8988T (cell line): ENCODE measurements at places on chromosomes 4 and X.

DNA sequence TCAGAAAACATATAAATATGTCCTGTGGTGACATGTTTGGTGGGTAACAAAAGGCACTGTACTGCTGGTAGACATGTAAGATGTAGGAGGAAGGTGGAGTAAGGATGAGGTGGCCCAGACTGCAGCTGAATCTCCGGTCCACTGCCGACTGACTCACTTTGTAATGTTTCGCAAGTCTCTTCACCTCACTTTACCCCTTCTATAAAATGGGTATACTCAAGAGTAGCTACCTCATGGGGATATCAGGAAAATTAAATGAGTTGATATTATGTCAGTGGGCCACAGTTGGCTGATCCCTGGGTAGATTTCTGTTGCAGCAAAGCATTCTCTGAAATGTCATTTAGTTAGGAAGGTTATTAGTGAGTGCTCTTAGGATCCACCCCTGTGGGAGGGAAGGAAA lies 22.1 kb downstream of the MRFAP1 start:
- no peak for DNase-seq

GRCh38 chr4:164771088-164771487 lies 17.2 kb downstream of the SMIM31 start:
- DNase-seq = no peak

- DNase-seq = no peak
Observed at GRCh38 chr4:25310066-25310802, 2.3 kb upstream of the ZCCHC4 start.

- DNase-seq = no peak
Observed at GRCh38 chrX:9707306-9708033, 58.2 kb downstream of the GPR143 start.

DNA sequence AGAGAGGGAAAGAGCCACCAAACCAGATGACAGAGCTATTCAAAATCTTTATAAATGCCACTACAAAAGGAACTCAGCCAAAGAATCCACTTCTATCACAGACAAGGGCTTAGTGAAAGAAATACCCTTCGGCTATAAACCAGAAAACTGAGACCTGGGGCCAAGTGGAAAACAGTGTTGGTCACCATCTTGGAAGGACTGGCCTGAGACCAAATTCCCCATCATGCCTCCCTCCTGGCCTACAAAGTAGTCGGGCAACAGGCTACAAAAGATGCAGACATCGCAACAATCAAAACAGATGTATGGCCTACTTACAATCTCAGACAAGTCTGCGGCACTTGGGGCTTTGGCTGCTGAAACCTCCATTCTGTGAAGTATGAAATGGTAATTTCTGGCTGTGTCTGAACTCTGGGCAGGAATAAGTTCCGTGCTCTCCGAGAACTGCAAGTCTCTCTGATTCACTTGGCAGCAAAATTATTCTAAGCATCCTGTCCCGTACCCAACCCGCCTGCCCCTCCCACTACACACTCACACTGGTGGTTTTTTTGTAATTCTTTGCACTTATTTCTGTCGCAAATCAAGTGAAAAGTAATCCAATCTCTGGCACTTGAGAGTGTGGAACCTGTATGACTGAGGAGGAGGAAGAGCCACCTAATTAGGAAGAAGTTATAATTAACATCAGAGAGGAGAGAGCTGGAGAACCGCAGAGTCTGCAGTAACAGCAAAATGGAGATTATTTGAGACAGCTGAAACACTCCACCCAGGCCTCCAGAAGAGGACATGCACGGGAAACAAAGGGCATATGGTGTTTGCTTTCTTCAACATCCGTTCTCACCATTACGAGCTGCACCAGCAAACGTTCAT lies 87.8 kb downstream of the SH3KBP1 start:
- no peak for DNase-seq

DNA sequence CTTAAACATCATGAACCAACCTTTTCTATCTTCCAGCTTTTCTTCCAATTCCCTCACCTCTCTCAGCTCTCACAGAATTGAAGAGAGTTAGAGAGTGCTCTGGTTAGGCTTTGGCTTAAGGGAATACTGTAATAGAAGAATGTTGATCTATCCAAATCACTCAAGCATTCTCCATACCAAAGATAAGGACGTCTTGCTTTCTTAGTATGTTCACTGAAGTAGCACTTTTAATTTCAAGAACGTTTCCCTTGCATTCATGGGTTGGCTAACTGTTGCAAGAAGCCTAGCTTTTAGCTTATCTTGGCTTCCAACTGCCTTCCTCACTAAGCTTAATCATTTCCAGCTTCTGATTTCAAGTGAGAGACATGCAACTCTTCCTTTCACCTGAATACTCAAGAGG lies 43.2 kb downstream of the FANCB start:
- DNase-seq = no peak
